MCF 10A (cell line): ENCODE measurements at places on chromosomes 4 and X. TPM values are rescaled to one million over a fixed set of nuclear protein-coding genes. Genes with fewer than 3 reads are reported as not detected.

- H3K4me3 ChIP-seq, result no peak overlapping the region
- H3K4me1 ChIP-seq, result no peaks in the 10 kb centered on the region
- no peaks in the 10 kb centered on the region for H3K36me3 ChIP-seq
- H3K27ac ChIP-seq, result no peak overlapping the region
These were observed 1.7 kb downstream of the MAGEC3 start for GRCh38 chrX:141839856-141840255.

The AFF1 gene
- total RNA-seq, result 56.2 and 61.9 TPM in 2 replicates

- peak overlapping the region; percentile 83 for H3K4me3 ChIP-seq
- H3K4me1 ChIP-seq, result peaks cover 34% of the 10 kb centered on the region
- DNase-seq, result no peak
- H3K36me3 ChIP-seq, result peaks cover 20% of the 10 kb centered on the region
These were observed 36.1 kb downstream of the NBDY start for GRCh38 chrX:56764975-56765791.

DNA sequence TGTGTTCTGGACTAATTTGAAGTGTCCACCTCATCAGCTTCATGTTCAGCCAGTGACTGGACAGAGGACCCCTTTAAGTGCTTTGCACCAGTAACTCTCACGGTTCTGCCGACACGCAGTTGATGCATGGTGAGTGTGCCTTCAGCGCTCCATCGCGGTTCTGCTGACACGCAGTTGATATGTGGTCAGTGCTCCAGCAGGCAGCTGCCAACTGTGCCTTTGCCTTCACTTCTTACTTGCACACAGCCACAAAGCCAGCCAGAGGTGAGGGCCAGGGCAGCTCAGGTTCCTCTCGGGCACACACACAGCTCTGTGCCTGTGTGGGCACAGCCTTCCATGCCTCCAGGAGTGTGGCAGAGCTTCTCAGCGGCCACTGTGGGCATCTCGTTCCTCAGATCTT, 12.4 kb downstream of the NKX1-1 start:
- H3K4me3 ChIP-seq, result no peak overlapping the region
- no peak overlapping the region for H3K27ac ChIP-seq
- peaks cover 6% of the 10 kb centered on the region for H3K36me3 ChIP-seq
- H3K27me3 ChIP-seq, result no peaks in the 10 kb centered on the region
- H3K4me1 ChIP-seq, result no peaks in the 10 kb centered on the region

DNA sequence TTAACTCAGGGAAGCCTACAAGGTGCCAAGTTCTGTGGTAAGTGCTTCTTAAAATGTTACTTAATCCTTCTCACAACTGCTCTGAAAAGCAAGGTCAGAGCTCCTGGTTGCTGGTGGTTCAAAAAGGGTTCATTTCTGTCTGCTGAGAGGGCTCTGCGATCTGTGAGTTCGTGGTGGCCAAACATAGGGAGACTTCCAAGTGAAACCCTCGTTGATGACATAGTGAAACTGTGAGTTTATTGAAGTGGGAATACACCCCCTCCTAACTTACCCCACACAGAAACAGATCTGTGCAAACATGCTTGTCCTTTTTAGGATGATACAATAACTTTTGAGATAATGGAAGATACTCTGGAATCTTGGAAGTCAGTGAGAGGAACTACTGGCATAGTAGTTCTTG, 164.8 kb upstream of the PGRMC2 start:
- no peaks in the 10 kb centered on the region for H3K27me3 ChIP-seq
- peaks cover 20% of the 10 kb centered on the region for H3K4me1 ChIP-seq
- H3K27ac ChIP-seq, result no peak overlapping the region
- no peaks in the 10 kb centered on the region for H3K36me3 ChIP-seq

DNA sequence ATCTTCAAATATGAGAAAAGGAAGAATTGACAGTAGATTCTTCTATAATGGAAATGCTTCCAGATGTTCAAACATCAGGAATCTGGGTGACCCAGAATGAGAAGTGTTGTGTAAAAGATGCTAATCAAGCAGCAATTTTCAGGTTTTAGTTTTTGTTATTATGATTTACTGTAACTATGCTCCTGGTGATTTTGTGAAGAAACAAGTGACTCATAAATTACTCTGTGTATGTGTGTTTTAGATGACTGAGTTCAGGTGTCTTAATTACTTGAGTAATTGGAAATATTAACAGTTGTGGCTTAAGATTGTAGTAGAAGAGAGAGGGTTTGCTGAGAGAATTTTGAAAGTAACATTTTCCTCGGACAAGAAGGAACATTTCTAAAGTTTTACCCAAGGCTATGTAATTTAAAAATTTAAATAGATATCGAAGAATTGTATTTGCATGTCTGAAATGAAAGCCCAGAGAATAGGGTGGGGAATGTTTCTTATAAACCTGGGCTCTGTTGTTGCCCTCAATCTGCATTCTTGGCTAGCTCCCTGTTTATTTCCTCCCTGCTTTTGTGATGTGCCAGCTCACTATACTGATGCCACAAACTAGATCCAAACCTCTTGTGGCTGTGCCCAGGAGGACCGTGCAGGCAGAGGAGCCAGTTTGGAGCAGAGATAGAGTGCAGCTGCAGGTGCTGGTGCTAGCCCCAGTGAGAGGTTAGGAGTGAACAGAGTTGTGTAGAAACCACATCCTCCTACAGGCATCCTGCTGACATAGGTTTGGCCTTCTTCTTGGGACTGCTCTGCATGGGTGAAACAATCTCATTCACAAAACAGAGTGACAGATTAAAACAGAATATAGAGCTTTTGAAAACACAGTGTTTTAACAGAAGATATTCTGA, 25.4 kb upstream of the TNIP3 start:
- no peak overlapping the region for H3K4me3 ChIP-seq
- H3K27me3 ChIP-seq, result no peaks in the 10 kb centered on the region
- H3K27ac ChIP-seq, result no peak overlapping the region
- DNase-seq, result no peak
- H3K36me3 ChIP-seq, result no peaks in the 10 kb centered on the region

- H3K36me3 ChIP-seq, result no peaks in the 10 kb centered on the region
- peak overlapping the region; percentile 52 for H3K4me3 ChIP-seq
- DNase-seq, result no peak
- no peaks in the 10 kb centered on the region for H3K4me1 ChIP-seq
- H3K27me3 ChIP-seq, result peaks cover 77% of the 10 kb centered on the region
These were observed 513 bp downstream of the NHSL2 start for GRCh38 chrX:71910986-71911730.

The GAGE12F gene
- not detected in 2 replicates for total RNA-seq

DNA sequence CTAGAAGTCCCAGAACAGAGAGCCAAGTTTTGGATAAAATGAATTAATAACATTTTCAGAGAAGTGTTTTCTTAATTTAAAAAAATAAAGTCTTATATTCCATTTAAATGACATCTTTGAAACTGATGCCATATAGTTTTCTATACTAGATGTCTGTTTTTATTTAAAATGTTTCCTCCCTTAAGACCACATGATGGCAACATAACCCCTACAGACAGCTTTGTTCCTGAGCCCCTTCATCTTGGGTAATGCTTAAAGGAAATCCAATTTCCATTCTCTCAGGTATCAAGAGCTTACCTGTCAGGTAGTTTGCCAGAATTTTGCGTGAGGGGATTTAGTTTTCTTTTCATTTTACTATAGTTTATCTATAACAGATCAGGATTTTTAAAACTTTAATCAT, 181.4 kb upstream of the UGT8 start:
- DNase-seq, result peak; percentile 27
- no peaks in the 10 kb centered on the region for H3K36me3 ChIP-seq
- H3K27ac ChIP-seq, result no peak overlapping the region
- no peak overlapping the region for H3K4me3 ChIP-seq
- H3K4me1 ChIP-seq, result no peaks in the 10 kb centered on the region
- no peaks in the 10 kb centered on the region for H3K27me3 ChIP-seq
